Stimulated activated CD8-positive, alpha-beta memory T cell treated with anti-CD3 and anti-CD28 coated beads, Interleukin-15, amount 100 ng/mL, for 4 hours (primary cell): ENCODE measurements at places on chromosomes 6 and 20.
A peak's percentile ranks its signal among the peaks of the same experiment; 100 is the strongest.

- DNase-seq, result no peak
Observed at GRCh38 chr6:48826901-48827701, 636.0 kb downstream of the MMUT start.

DNA sequence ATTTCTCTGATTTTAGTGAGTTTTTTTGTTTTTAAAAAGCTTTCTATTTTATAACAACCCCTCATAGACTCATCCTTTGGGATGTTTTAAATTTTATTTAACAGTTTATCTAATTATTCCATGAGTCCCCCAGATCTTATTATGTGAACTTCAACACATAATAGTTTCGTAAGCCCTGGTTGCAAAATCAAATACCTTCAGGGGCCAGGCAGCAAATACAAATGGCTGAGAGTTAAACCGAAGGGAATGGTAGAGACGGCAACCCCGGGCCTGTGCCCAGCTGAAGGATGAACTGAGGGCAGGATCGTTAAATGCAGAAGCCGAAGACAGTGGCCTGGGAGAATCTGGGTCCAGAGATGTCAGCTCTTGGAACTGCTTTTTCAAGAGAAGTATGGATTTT is 88.4 kb downstream of the RTN4IP1 start:
- no peak for DNase-seq

DNA sequence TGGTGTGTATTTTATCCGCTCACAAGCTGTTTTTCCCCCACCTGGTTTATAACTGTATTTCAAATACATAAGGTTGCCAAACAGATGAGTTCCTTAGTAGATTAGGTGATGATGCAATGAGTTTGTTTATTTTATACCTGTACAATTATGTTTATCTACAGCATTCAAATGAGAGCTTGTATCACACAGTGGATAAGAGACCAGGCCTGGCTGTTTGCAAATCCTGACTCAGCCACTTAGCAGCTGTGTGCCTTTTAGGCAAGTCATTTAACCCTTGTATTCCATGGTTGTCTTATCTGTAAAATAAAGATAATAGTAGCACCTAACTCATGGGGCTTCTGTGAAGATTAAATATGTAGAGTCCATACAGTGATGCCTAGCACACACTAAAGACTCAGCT is 143.7 kb downstream of the MOXD1 start:
- no peak for DNase-seq

DNA sequence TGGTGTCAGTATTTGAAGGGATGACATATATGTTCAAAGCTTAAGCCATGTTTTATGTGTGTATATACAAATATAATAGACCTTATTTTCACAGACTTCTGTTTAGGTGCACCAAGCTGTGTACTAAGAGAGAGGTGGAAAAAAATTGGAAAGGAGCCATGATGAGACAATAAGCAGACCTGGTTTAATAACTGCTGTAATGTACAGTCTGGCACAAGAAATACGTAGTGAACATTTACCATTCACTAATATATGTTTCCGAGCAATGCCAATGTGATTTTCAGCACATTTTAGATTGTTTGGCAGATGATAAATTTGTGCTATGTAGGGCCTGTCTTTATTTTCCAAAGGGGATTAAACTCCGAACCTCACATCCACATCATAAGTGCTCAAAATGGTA is 116.3 kb downstream of the KHDC1L start:
- no peak for DNase-seq

DNA sequence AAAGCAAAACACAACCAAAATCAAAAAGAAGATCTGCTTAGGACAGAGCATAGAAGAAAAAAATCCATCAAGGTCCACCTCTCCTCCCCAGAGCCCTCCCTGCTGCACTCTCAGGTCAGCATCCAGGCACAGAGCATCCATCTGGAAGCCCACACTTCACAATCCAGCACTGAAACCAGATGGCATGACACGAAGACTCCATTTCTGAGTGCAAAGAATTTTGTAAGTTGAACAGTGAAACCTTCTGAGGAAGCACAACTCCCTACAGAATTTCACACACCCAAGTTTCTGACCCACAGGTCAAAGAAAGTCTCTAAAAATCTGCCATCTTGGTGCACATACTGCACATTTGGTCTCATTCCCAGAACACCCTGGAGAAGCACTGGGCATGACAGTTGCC is 128.8 kb upstream of the STXBP5 start:
- no peak for DNase-seq

DNA sequence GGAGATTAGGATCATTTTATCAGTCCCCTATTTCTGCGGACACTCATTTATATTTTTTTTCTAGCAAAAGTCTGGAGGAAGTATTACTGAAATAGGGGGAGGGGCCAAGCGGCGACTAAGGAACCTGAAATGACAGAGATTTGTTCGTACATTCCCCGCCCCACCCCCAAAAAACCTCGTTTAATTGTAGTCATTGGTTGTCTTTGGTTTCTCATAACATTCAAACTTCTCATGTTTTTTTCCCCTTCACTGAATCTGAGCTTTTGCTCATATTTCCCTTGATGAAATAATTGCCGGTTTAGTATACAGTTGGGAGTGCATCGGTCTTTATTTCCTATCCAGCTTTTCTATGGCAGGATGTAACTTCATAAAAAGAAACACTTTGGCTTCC is 768 bp upstream of the FYN start:
- DNase-seq, result no peak

DNA sequence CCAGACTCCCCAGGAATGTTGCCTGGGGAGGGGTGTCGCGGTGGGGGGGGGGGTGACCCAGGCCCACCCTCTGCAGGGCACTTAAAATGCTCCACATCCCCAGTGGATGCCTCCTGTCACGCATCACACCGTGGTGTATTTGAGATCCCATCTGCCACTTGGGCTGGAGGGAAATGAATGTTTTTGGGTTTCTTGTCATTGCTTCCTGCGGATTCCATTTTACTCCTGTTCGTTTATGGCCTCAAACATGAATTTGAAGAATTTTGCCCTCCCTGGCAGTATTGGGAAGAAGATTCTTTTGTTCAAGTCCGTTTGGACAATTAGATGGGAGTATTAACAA is 544 bp upstream of the KHDC1 start:
- DNase-seq, result no peak

DNA sequence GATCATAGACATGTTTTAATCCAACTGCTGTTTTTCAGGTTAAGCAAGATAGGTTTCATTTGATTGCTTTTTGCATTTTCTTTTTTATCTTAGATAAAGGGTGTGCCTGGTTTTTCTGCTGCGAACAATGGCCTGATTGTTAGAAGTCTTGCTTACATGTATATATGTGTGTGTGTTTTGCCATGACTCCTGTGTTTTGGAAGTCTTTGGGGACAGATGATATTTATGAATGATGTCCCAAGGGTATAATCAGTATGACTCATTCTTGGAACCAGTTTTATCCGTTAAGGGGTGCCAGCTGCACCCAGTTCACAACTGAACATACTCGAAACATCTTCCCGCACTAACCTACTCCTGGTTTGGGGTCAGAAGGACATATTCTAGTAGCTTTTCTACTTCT is 230.1 kb upstream of the SUPT3H start:
- DNase-seq, result no peak

- DNase-seq, result no peak
Observed at GRCh38 chr6:78611102-78611620, 256.2 kb upstream of the IRAK1BP1 start.

- no peak for DNase-seq
Observed at GRCh38 chr6:16102208-16102607, 26.7 kb upstream of the MYLIP start.

GRCh38 chr20:33443512-33444239 is at the start of gene SNTA1:
TSS of gene SNTA1 (minus strand) at chr20:33443763. CDS start at chr20:33443620, 143 bp downstream.
- peak; percentile 78 for DNase-seq

DNA sequence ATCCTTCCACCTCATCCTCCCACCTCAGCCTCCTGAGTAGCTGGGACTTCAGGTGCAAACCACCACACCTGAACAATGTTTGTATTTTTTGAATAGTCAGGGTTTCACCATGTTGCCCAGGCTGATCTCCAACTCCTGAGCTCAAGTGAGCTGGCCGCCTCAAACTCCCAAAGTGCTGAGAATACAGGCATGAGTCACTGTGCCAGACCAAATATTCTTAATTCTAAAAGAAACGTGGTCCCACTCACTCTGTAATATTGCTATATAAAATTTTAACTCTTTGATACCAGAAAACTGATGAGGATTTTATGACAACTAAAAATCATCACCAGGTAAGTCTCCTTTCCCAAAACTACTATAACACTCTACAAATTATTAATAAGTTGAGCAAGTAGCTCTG is 716.8 kb upstream of the GJE1 start:
- DNase-seq, result no peak

DNA sequence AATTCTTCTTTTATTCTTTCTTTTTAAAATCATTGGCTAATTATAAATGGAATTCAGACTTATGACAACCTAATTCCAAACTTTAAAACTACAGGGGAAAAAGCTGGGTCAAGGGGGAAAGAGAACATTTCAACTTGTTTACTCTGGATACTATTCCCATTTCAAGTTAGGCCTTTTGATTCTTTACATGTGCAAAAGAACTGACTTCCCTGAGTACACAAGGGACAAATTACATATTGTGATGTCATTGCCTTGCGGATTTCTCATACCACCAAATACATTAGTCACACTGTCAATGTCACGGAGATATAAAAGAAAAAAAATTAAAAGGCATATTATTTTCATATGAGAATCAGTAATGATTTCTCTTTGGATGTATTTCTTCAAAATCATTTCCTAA is 96.5 kb upstream of the TBX18 start:
- no peak for DNase-seq

DNA sequence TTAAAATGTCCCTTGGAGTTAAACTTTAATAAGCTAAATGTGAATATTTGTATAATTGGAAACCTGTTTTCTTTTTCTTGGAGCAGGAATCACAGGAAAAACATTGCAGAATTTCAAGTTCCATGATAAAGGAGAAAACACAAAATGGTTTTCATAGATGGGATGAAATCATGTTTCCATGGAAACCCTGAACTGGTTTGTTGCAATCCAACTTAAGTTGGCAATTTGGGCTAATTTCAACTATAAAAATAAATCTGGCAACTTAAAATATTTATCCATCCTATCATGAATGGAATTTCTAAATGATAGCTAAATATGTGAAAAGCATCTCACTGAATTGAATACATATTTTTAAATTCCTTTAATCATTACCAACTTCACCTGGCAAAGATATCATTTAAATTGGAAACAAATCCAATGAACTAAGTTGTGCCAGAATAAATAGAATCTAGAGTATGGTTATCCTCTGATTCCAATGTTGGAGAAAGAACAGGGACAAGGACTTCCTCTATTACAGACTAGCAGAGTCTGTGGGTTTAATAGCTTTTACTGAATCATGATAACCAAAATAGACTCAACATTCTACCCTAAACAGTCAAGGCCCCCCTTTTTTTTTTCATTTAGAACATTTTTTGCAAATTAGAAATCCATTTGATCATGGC is 33.2 kb downstream of the COL21A1 start:
- DNase-seq, result no peak

- DNase-seq, result no peak
Observed at GRCh38 chr20:11921321-11921720, 3.6 kb downstream of the BTBD3 start.

DNA sequence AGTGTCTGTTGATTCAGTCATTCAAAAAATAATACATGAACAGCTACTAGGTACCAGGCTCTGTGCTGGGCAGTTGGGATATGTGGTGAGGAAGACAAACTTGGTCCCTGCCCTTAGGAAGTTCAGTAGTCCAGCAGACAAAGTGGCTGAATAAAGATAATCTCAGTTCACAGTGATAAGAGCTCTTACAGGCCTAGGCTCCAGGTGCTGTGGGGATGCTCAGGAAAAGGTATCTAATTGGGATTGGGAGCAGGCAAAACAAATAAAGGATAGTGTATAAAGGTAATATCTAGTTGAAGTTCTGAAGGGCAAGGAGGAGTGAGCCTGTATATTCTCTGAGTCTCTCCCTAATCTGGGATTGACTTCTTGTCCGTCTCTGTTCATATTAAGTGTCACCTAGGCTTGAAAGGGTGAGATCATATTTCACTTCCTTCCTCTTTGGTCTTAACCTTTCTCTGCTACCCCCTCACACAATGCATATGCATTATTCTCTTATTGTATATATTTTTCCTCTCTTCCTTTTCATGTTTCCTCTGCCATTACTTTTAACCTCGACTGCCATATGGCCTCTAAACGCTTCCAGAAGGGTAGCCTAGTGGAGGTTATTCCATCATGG is 13.5 kb downstream of the PTPN1 start:
- DNase-seq, result no peak

GRCh38 chr20:58722877-58723627 is 30.5 kb downstream of the NPEPL1 start:
- no peak for DNase-seq

DNA sequence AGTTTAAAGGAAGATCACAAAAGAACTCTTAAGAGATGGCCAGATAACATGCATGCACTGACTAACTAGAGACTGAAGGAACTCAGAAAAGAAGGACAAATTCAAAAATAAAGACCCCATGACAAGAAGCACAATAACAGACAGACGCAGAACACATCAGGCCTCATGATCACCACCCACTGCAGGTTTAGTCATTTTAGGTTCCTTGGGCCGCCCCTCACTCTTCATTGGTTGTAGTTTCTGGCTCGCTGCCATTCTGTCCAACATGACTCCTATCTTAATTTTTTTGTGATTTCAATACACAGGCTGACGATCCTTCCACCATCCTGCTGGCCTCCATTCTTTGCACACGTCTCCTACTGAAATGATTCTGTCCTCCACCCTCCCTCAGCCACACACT is 21.6 kb downstream of the STX7 start:
- no peak for DNase-seq

- DNase-seq, result no peak
Observed at GRCh38 chr6:154156135-154156896, 117.3 kb downstream of the OPRM1 start.

DNA sequence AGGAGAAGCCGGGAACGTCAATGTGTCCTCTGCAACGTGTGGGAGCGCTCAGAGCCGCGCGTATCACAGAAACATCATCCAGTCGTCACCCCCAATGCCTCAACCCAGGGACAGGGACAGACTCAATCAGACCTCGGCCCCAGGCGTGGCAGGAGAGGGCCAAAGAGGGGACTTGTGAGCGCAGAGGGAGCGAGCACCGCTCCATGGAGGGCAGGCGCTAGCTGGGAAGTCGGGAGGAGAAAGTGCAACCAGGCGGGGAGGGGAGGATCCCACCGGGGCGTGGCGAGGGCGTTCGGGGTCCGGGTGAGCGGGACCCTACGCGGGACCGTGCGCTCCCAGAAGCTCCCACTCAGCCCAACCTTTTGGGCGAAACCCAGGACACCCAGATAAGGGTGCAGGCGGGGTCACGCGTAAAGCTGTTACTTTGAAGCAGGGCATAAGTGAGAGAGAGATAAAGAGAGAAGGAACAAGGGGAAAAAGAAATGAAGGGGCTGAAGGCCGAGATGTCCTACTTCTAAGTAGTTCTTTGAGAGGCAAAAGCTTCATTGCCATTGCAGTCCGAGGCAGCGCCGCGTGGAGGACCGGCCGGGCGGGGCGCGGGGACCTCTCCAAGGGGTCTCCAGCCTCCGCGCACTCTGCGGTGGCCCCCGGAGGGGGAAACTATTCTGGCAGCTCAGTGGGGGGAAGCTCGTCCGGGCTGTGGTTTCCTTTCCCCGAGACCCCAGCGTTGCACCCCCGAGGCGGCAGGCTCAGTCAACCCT is 862 bp upstream of the SOBP start:
- peak; percentile 3 for DNase-seq
